Left cardiac atrium (tissue), 4 donors: ENCODE measurements at places on chromosomes 7 and 10. TPM values are rescaled to one million over a fixed set of nuclear protein-coding genes. Genes with fewer than 3 reads are reported as not detected.

DNA sequence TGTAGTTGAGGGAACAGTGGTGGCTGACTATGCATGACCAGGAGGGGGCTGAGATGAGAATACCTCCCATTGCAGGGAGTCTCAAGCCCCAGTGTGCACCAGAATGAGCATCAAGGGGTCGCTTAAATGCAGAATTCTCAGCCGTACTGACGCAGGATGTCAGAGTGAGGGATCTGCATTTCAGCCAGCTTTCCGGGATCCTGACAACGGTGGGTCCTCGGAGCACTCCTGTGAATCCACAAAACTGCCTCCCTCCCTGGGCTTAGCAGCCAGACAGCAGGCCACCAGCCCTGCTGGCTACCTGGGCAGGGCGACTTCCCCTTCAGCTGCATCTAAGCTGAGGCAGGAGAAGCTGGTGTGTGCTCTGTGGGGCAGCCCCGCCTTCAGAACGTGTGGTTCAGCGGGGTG lies 21.8 kb upstream of the LOXL4 start:
- no peak for DNase-seq

DNA sequence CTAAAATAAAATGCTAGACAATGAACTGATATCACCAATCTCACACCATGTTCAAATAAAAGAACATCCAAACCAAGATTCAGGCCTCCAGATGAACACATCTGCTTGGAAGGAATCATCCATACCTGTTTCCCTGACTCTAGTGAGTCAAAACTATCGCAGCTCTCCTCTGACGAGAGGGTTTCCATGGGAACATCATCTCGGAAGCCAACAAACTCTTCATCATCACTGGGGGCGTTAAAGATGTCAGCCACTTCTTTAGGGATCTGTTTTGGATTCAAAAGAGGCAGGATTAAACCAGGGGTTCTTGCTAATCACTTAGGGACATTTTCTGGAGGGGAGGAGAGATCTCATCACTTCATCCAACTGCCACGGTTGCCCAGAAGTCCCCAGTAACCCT lies 29.1 kb downstream of the CDCA7L start:
- no peak for DNase-seq

DNA sequence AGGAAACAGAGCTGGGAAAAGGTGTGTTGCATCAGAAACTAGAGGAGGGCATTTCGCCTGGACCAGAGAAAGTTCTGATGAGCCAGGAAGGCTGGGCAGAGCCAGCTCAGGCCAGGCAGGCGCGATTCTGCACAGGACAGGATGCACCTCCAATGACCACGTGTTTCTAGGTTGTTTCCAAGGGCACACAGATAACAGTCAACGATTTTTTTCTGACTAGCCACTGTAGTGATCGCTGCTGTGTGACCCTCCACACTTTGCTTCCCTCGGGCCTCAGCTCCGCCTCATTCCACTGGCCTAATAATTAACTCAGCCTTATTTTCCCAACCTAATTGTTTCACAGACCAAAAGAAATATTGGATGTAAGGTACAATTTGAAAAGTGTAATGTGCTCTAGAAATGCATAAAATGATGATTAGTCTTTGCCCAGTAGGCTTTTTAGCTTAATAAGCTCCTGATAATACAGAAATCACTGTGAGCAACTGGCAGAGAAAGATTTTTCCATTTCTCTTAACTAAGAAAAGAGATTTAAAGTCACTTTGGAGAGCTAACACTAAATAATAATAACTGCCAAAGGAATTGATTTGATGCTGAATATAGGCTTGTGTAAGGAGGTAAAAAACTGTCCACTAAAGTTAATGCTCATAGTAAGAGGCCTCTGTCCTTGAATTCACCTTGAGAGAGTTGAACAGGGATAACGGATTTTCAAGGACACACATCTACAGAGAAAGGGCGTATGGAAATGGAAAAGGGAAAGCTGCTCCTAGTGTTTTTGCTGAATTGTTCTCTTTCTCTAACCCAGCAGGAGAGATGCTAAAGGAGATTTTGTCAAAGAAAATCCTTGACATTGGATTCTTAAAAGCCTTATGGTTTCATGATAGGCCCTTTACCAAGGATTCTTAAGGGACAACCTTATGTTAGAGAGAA lies 291.0 kb upstream of the C7orf33 start:
- DNase-seq = no peak

DNA sequence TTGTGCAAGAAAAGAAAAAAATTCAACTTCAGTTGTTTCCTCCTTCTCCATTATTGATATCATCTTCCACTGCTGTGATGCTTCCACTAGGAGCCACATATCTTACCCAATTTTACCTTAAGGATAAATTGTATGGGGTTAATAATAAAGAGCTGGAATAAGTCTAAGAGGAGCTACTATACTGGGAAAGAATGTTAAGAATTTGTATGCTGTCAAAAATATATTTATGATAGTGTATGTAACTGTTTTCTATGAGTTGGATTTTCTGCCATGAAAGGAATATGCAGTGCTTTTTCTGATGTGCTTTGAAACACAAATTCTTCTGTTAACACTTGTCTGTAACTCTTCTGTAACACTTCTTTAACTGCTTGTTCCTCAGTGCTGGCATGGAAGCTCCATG lies 219.1 kb downstream of the VTI1A start:
- no peak for DNase-seq

DNA sequence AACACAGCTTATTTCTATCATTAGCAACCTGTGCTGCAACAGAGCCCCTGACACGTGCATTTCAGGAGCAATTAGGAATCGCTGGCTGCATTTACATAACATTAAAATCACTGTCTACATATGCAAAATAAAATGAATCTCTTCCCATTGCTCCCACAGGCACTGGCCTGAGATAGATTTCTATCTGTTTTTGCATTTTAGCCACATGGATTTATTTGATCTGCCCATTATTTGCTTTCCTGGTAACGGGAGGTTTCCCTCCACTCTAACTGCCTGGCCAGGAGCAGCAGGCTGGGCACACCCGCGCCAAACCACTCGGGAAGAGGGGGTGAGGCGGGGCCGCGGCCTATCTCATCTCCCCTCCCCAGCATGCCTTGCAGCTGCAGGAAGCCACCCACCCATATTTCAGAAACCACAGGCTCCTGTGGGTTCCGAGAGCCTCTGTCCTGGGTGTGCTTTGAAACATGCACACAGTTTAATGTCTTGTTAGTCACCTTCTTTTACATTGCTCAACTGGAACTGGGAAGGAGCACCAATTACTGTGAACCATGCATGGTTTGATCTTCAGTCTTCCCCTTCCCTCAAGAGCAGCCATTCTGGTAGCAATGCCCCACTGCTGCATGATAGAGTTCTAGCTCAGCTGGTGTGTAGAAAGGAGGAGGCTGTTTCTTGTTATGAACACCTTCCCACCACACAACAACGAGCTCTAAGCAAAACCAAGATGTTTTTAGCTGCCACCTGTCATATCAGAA lies 37.7 kb upstream of the IKZF1 start:
- DNase-seq = no peak

CCDC7 gene
- 25.7 TPM for total RNA-seq
